Stimulated activated CD4-positive, alpha-beta T cell treated with anti-CD3 and anti-CD28 coated beads, Interleukin-1b, Interleukin-23, amount 100 ng/mL, for 48 hours (primary cell): ENCODE measurements at places on chromosomes 6 and 20.

GRCh38 chr20:46572153-46572552 lies 21.7 kb upstream of the OCSTAMP start:
- no peak for DNase-seq

GRCh38 chr6:106199331-106199730 lies 113.2 kb downstream of the PRDM1 start:
- no peak for DNase-seq

GRCh38 chr6:38671885-38672467 lies 31.0 kb downstream of the GLO1 start:
- peak; percentile 9 for DNase-seq

DNA sequence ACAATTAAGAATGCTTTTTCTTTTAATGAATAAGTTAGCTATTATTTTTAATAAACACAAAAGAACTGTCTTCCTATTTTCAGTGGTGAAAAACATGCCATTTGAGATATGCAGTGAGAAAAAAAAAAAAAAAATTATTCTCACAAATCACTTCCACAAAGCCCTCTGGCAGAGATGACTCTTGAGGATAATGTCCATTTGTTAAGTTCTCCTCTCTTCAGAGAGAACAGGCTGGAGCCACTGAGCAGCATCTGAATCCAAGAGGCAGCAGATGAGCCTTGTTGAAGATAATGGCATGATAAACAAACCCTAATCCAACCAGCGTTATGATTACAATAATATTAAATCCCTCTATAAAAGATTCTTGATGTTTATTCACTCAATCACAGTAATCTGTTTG lies 105.0 kb downstream of the PTPRK start:
- no peak for DNase-seq

- no peak for DNase-seq
Observed at GRCh38 chr6:16688436-16688835, 72.8 kb downstream of the ATXN1 start.

DNA sequence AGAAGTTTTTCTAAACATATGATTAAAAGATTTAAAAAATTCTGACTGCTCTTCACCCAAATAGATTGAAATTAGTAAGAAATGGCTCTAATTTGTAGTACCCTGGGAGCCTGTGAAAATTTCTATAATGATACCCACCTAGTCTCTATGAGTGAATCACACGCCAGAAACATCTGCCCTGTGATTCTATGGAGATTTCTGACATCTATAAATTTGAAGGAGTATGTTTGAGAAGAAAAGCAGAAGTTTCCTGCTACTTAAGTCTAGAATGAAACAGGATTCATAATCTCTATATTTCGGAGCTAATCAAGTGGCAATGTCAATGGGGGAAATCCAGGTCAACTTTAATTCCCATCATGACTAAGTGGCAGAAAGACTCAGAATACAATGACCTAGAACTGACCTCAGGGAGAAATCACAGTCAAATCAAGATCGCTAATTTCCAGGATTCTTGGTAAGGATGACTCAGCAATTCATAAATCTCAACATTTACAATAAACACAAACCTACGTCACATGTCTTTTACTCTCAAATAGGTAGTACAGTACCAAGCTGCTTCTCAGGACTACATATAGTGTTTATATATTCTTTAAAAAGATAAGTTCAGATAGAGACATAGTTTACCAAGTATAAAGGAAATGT lies 186.2 kb upstream of the TNFAIP3 start:
- no peak for DNase-seq

DNA sequence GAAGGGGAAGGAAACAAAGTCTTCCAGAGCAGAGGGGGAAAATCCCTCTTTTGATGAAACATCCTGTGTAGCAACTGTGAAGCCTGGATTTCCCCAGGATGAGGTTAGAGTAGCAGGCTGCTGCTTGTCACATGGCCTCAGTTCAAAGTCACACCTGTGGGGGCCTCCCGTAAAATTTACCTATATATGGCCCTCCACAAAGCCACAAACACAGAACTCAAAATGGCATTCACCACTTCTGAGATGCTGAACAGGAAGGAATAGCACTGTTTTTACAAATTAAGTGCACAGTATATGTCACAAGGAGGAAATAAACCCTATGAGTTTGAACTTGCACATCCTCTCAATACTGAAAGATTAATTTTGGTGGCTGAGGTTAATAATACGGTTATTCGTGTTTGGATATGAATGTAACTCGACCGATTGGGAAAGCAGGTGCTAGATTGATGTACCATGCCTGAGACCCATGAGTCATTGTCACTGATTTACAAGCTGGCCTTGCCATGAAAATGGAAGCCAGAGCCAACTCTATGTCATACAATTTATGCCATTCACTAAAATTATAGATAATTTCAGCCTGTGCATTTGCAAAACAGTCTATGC lies 70.6 kb downstream of the SGK1 start:
- DNase-seq = peak; percentile 77

GRCh38 chr20:8310618-8311017 lies 178.6 kb downstream of the PLCB1 start:
- DNase-seq = no peak

GRCh38 chr6:168385858-168386735 lies 54.9 kb upstream of the SMOC2 start:
- no peak for DNase-seq

GRCh38 chr6:166600931-166601330 lies 14.5 kb upstream of the RAMACL start:
- DNase-seq = no peak

DNA sequence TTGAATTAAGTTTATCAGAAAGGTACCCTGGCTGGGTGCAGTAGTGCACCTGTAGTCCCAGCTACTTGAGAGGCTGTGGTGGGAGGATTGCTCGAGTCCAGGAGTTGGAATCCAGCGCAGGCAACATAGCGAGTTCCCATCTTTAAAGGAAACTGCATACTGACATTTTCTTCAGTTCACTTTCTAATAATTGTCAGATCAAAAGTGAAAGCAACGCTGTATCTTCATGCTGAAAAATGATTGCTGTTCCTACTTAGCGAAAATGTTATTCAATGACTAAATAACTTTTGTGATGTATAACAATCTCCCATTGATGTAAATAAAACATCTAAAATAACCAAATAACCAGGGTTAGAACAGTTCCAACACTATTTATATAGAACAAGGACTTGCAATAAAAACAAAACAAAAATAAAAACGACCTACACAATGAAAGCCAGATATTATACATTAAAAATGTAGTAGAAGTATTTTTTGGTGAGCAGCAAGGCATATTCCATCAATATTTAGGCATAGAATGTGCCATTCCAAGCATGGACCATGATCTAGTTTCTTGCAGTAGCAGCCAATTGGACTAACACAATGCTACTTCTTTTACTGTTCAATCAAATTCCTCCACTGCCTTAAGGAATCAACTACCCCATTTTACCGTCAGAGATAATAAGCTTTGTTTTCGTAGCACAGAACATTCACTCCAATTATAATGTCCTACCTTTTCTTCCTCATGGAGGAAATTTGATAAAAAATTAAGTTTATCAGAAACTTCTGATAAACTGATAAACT lies 1.5 kb downstream of the LATS1 start:
- no peak for DNase-seq

- DNase-seq = no peak
Observed at GRCh38 chr20:57869291-57869950, 159.6 kb upstream of the PMEPA1 start.

DNA sequence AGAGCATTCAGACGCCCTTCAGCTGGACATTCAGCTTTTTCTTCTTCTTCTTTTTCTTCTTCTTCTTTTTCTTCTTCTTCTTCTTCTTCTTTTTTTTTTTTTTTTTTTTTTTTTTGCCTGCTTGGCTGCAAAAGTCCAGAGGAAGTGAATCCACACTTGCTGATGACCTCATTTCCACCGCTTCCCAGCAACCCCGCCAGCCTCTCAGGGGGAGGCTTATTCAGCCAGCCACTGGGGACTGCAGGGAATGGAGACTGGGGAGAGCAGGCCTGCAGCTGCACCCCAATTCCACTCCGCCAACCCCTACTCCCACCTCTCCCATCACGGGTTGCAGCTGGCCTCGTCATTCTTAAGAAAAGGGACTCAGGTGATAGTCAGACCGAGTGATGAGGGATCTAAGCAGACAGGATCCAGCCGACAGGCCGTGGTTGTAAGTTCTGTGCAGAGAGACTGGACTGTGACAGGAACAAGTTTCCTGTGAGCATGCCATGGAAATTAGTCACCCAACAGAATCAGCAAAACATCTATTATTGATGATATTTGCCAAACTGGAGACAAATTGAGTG lies 59.0 kb upstream of the QKI start:
- DNase-seq = no peak

- DNase-seq = no peak
Observed at GRCh38 chr6:149114167-149114566, 203.3 kb upstream of the TAB2 start.

DNA sequence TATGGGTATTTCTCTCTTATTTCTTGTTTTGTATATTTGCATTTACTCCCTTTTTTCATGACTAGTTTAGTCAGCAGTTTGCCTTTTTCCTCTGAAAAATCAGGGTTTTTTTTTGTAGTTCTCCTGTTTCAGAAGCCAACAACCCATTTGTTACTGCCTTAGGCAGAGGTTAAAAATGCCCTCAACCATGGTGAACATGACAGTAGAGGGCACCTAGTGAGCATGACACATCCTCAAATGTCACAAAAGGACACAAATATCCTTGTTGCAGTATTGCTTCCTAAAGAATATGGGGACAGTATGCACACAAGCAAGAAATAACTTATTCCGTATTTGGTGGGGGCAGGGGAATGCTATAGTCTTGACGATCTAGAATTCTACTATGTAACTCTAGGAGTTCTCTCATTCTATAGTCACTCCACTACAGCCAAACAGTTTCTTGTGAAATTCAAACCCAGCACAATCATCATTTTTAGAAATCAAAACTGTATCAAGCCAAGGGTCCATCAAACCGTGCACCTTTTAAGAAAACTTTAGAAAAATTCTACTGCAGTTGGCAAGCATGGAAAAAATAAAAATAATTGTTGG lies 47.0 kb downstream of the GOPC start:
- DNase-seq = no peak

DNA sequence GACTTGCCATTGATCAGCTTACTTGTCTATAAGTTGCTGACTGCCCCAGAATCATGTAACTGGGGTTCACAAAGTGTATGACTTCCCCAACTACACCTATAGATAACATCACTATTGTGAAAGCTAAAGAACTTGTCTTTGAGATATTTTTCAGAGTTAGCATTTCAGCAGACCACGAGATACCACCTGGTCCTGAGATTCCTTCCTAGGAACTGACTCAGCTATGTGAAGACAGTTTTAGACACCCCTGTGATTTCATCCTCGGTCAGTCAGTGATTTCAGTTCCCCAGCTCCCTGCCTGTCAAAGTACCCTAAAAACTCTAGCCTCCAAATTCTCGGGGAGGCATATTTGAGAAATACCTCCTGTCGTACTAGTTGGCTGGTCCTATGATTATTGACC lies 62.4 kb downstream of the TXNDC5 start:
- no peak for DNase-seq

DNA sequence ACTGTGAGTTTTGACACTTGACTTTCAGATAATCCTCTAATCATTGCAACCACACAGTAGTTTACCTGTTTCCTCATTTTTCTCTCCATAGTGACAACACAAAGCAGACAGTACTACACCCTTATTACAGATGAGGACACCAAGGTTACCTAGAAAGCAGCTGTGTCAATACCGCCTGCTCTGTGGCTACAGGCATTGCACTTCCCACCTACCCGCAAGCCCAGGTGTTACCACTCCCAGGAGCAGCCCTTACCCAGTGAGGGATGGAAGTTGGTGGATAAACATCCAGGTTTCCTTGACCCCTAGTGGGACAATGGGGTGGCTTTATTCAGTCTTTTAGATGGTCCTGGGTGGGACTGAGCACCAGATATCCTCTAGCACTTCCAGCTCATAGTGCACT lies 503.6 kb downstream of the PTPRT start:
- DNase-seq = no peak

DNA sequence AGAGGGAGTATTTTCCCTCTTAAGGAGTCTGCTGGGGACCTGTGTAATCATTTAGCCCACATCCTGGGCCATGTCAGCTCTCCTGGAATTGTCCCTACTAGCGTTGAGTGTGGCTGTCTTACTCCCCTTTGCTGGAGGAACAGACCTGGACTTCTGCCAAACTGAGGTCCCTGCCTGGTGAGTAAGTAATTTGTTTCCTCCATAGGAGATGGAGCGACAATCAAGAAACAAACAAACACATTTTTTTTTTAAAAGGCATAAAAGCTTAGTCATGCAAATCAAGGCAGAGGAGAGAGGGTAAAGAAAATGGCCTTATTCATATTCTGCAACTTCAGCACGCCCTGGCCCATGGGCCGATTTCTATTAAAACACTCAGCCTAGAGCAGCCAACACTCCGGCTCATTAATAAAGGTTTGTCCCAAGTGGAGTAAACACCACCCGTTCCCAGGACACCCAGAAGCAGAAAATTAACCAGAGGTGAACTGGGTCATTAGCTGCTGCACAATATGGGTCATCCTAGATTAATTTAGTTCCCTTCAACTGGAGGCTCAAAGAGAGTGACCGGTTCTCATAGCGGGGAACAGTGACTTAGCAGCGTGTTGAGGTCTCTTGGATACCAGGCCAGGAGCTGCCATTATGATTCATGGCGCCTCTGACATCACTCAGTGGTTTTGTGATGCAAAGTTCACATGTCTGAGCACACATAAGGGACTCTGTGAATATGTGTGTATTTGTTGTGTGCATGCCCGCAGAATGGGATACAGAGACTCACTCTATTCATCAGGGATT lies 165.0 kb upstream of the SULF2 start:
- DNase-seq = no peak
